ENCODE measurements at places on chromosomes 2 and 18.

- peak; percentile 4 for DNase-seq
These were observed 210.8 kb upstream of the SLC35G4 start for GRCh38 chr18:11398625-11399024.

- DNase-seq: no peak
These were observed 2.5 kb downstream of the RAX start for GRCh38 chr18:59270689-59271257.

- DNase-seq: no peak
These were observed 69.1 kb downstream of the PDK1 start for GRCh38 chr2:172624996-172625395.

DNA sequence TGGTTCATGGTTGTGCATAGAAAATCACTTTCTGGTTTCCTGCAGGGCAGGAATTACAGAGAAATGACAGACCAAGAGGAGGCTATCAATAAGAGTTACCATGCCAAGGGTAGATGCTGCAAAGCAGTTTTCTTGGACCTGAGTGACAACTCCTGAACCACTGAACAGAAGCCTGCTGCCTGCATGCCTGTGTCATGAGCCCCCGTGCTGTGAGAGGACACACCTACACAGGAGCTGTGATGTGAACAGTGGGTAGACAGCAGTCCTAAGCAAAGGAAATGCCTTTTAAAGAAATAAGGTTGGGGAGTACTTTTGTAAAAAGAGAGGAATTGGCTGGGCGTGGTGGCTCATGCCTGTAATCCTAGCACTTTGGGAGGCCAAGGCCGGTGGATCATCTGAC is 54.2 kb upstream of the CREB1 start:
- no peak for DNase-seq

- peak; percentile 33 for DNase-seq
These were observed 864 bp upstream of the XPO1 start for GRCh38 chr2:61538920-61539520.

DNA sequence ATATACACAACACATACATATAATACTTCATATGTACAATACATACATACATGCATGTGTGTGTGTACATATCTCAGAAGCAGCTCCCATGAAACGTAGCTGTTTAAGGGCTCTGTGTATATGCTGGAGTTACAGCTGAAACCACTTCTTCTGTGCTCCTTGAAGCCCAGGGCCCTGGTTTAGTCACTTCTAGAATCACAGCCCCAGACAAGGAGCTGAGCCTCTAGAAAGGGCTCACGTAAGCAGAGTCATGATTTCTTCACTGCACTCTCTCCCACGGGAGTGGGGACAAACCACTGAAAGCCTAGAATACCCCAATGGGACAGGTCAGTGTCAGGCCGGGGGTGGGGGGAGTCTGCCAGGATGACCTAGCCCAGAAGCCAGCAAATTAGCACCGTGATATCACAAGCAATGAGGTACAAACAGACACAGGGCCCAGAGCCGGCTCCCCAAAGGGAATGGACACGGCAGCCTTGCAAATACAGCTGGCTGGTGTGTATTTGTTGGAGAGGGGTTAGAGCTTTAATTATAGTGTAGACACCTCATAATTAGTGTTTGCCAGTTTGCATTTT is 90.3 kb downstream of the C1QL2 start:
- DNase-seq: no peak

GRCh38 chr2:233462202-233462785 is 104.3 kb downstream of the USP40 start:
- DNase-seq: no peak

DNA sequence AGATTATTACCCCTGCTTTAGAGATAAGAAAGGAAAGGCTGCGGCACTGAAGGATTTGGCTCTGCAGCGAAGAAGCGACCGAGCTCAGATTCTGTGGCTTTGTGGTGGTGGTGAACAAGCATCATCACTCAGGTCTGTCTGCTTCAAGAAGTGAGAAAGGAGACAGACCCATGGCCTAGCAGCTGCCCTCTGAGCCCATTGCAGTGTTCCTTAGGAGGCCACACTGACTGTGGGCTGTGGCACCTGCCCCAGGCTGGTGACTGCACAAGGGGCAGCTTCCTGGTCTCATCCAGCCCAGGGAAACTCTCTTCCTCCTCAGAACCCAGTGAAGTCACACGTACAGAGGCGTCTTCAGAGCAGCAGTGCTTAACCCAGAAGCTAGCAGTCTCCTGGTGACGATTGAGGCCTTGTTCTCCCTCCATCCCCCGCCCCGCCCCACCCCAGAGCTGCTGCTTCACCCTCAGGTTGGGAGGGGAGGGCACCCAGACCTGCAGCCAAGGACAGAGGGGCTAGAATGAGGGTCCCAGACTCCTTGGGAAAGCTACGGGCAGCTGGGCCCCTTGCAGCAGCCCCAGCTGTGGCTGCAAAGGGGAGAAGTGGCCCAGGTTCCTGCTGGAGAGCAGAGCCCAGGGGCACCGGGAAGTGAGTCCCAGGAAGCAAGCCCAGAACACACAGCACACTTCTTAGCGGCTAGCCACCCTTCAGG is 22.2 kb downstream of the BIN1 start:
- no peak for DNase-seq

DNA sequence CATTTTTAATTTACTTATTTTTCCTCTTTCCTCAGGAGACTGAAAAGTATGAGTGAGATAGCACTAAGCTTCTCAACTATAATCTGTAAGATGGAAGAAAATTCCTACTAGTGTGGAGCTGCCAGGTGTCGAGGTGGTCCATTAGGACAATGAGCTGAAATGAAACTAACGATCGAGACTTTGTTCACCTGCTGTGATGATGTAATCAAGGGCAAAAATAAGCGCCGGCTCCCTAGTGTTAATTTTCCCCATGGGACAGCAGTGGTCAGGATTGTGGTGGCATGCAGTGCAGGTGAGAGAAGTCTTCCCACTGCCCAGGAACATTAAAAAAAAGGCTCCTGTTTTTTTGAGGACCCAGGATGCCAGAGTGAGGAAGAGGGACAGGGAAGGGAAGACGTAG is 859.1 kb upstream of the GCFC2 start:
- DNase-seq: no peak

GRCh38 chr2:137156221-137156844 is 391.0 kb downstream of the THSD7B start:
- DNase-seq: no peak

DNA sequence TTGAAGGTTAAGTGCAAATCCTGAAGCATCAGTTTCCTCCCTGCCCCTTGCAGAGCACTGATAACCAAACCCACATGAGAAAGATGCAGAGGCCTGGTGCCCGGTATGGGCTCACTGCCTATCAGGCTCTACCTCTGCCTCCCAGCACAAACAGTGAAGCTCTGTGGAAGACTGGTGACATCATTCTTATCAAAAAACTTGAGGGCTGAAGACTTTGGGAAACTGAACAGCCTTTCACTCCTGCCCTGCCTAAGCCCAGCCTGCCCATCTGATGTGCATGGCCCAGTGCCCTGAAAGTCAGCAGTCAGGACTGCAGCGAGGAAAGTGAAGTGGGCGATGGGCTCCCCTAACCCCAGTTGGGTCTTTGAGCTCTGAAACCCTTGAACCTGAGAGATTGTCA is 174.8 kb upstream of the ARL4C start:
- no peak for DNase-seq

- DNase-seq: no peak
These were observed 140.1 kb upstream of the ASB18 start for GRCh38 chr2:236404346-236404745.

DNA sequence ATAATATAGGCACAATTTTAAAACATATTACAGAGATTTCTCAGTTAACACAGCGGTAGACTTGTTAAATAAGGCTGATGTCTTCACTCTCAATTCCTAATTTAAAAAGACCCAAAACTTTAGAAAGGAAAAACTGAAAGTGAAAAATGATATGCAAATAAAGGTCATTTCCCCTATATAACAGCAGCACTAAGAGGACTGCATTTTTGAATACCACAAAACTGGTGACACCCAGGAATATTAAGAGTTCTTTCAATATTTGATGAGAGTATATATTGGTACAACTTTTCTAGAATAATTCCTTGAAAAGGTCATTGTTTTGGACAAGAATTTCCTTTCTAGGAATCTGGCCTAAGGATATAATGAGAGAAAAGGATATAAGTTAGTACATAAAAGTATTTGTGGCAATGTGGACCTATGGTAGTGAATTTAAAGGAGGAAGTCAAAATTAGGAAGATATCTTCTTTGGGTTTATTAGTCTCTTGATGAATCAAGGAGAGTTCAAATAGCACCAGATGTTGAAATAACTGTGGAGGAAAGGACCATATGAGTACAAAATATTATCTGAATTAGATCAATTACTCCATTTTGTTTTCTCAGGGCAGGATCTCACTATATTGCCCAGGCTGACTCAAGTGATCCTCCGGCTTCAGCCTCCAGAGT is 70.3 kb downstream of the TMEM237 start:
- no peak for DNase-seq
